A172 (cell line): ENCODE measurements at places on chromosomes 6 and 20.

DNA sequence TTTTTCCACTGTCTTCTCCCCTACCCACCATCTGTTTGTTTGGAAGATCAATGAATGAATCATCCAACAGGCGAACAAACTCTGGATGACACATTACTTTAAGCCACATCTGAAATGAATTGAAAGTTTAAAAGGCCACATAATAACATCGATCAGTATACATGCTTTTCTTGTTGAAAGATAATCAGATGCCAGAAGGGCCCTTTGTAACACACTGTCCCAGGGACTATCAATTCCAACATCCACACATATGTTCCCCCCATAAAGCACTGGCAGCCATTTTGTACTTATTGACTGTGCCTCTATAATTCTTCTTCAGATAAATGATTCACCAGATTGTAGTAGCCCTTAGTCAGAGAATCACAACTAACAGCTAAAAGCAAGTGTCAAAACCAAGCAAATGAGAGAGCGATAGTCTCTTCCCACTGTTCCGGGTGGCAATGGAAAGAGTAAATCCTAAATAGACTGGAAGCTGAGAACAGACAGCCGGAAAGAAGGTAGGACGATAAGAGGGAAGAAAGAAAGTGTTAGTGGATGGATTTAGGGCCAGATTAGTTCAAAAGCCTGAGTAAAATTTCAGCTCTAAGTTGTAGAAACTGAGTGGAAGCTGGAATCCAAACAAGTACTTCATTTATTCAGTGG, 184.9 kb upstream of the TENT5A start:
- peak; percentile 7 for DNase-seq

DNA sequence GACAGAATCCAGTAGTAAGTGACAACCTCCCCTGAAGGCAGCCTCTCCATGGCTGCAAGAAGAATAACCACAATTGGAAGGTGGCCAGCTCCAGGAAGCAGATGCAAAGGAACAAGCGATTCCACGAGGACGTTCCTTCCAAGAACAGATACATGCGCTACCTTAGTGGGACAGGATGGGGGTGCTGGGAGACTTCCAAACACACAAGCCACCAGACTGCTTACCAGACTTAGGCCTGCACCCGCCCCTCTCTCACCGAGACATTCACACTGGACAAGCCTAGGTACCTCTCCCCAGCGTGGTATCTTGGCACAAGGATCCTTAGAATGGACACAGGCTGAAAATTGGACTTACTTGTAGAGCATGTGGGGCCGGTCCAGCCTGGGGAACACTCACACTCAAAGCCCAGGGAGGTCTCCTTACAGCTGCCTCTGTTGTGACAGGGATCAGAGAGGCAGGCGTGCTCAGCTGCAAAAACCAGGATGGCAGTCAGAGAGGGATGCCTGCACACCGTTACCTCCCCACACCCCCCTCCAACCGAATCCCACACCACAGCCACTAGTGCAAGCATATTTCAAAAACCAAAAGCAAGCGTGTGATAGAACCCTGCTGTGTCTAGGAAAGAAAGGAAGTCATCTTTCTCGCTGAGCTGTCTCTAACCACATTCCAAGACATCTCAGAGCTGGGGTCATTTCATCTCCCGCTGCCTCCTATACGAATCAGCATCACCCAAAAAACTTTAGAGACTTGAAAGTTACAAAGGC, 22.4 kb downstream of the JAG1 start:
- DNase-seq, result peak; percentile 79

- DNase-seq, result no peak
Measured at GRCh38 chr6:15551798-15552197, 111.0 kb downstream of the DTNBP1 start.

DNA sequence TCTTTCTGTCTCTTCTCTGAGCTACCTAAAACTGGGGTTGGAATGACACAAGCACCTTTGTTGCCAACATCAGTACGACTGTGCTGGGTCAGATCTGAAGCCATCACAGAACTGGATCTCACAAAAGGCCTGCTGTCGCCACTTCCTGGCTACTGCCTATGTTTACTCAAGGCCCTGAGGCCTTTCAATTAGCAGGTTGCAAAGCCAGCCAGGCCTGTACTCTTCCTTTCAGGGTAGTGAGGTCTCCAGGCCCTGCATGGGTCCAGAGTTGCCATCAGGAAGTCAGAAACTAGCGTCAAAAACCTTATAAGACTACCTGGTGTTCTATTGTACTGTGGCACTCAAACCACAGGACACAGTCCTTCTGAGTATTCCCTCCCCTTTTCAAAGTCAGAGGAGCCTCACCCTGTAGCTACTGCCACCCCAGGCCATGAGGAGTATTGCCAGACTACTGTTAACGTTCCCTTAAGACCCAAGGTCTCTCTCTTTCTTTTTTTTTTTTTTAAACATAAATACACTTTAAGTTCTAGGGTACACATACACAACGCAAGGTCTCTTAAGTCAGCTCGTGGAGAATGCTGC, 937.4 kb upstream of the GJE1 start:
- DNase-seq, result no peak

GRCh38 chr6:130676077-130676772, 151.0 kb upstream of the SMLR1 start:
- no peak for DNase-seq

- DNase-seq, result no peak
Measured at GRCh38 chr6:39524007-39524406, 201.2 kb downstream of the KIF6 start.

DNA sequence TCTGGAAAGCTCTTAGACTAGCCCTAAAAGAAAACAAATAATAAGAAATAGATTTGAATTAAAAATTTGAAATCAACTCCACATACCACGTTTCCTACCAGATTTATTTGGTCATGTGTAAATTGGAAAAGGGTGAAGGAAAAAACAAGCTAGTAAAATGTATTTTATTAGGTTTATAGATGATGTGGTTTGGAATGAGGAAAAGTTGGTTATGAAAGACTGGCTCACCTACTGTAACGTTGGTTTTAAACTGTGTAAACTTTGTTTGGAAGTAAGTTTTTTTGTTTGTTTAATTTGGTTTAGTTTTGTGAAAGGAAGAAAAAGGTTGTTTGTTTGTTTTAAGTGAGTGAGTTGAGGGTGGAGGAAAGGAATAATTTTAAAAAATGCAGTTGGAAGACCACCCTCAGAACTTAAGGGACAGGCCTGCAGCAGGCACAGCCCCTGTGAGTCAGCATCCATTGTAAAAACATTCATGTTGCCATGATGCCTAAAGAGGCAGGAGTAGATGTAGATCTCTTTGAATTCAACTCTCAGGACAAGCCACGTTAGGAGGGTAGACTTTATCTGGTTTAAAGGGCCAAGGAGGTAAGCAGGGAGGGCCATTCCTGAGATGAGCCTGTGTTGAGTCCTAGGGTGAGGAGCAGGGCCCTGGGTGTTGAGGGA, 93.7 kb upstream of the SCGN start:
- DNase-seq, result no peak
